ENCODE measurements at places on chromosomes 6 and 20. TPM values are rescaled to one million over a fixed set of nuclear protein-coding genes. Genes with fewer than 3 reads are reported as not detected.

KIAA1586 gene
- total RNA-seq: 2.7 TPM

ARFGEF3 gene
- total RNA-seq: 53.6 TPM

SIRPA gene
- total RNA-seq: 97.3 TPM

PRSS35 gene
- not detected for total RNA-seq

DNA sequence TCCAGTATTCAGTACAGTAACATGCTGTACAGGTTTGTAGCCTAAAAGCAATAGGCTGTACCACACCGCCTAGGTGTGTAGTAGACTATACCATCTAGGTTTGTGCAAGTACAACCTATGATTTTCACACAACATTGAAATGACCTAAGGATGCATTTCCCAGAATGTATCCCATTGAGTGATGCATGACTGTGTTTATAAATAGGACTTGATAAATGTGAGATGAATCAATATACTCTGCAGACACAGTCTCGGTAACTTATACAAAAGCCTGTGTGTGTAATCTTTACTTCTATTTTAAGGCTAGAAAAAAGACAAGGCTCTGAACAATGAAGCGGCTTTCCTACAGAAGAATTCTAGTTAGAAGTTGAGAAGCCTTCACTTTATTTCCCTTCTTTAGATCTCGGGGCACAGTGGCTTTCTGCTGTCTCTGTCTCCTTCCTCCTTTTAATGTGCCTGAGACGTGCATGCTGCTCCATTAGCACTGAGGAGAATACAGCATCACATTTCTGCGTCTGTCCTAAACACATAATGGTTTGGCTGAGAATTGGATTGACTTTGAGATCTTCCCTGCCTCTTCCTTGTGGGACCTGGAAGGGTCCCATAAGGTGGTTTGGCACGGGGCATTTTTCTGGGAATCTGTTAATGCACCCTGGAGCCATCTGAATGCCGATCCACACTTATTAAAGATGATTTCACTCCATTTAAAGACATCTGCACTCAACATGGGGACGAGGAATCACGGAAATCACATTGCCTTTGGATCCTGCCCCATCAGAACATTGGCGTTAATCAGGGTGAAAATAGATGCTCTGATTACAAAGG, 112.5 kb downstream of the SCML4 start:
- H3K27ac ChIP-seq: no peak overlapping the region
- no peaks in the 10 kb centered on the region for H3K27me3 ChIP-seq
- no peak for DNase-seq

GRCh38 chr6:22098601-22099031, 198.2 kb downstream of the PRL start:
- H3K4me3 ChIP-seq: no peak overlapping the region
- no peaks in the 10 kb centered on the region for H3K27me3 ChIP-seq
- H3K36me3 ChIP-seq: no peaks in the 10 kb centered on the region
- H3K4me1 ChIP-seq: no peaks in the 10 kb centered on the region

DNA sequence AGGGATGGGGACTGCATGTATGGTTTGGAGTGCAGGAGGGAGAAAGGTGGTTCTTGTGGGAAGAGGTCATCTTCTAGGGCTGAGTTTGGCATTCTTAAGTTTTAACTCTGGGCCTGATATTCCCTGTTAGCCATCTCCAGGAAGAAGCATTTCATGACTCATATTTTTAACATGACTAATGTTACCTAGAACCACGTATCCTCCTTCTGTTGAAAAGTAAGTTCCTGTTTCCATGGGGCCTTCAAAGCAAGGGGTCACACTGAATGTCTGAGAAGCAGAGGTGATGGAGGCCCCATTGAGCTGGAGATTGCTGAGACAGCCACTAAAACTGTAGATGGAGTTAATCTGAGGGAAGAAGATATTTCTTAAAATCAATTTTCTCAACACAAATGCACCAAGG, 30.2 kb downstream of the FAM229B start:
- H3K4me1 ChIP-seq: no peaks in the 10 kb centered on the region
- no peaks in the 10 kb centered on the region for H3K27me3 ChIP-seq
- H3K27ac ChIP-seq: no peak overlapping the region
- H3K36me3 ChIP-seq: no peaks in the 10 kb centered on the region

DNA sequence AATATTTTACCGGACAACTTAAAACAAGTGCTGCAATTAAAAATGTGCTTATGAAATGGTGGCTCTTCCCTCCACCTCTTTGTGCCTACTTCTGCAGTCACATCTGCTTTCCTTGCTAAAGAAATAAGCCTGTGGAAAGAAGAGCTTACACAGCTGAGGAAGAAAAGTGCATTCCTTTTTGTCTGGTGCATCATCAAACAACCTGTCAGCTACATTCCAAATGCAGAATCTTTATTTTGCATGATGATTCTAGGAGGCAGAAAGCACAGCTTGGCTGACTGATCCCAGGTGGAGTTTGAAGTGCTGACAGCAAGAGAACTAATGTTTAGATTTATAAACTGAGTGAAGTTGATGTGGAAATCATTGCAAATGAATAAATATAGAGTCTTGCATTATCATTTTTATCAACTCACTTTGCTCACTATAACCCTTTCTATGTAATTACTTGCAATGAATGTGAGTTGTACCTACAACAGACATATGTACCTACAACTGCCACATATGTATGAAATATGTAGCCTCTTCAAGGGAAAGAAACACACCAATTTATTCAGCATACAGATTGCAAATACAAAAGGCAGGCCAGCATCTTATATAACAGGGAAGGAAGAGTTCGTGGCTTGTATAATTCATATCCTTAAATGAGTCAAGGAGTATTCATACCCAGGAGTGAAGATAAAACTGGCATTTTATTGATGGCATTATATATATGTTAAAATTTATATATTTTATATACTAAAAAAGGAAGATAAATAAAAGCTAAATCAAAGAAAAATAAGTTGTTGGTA, 223.4 kb upstream of the MCHR2 start:
- DNase-seq: no peak
- no peak overlapping the region for H3K4me3 ChIP-seq
- no peaks in the 10 kb centered on the region for H3K4me1 ChIP-seq
- no peak overlapping the region for H3K27ac ChIP-seq

DNA sequence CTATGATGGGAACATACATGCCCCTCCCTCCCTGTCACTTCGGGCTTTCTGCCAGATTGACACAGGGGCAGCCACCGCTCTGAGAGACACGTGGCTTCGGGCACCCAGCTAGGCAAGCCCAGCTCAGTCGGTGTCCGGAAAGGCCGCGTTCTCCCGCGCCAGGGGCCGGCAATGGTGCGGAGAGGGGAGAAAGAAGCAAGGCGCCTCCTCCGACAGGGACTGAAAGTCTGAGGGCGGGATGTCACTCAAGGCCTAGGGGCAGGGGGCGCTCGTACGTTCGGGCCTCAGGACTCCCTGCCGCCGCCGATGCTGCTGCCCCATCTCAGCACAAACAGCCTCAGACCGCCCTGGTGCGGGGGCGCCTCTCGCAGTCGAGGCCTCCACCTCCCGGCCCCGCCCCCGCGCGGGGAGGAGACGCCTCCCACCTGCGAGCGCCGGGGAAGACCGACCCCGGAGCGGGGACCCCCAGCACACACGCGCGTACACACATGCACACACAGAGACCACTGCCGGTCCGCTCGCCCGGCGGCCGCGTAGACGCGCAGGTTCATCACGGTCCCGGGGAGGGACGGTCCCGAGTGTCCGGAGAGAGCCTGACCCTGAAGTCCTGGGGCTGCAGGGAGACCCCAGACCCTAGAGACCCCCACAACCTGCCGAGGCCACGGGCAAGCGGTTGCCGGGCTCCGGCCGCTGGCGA, 1.9 kb downstream of the GRM4 start:
- DNase-seq: no peak
- no peak overlapping the region for H3K27ac ChIP-seq
- H3K4me1 ChIP-seq: peaks cover 37% of the 10 kb centered on the region
- peak overlapping the region; percentile 30 for H3K4me3 ChIP-seq
- H3K36me3 ChIP-seq: no peaks in the 10 kb centered on the region
- H3K27me3 ChIP-seq: peaks cover 59% of the 10 kb centered on the region

All from upper lobe of left lung (tissue), 6 donors.